ENCODE measurements at places on chromosomes 2 and 18. TPM values are rescaled to one million over a fixed set of nuclear protein-coding genes. Genes with fewer than 3 reads are reported as not detected.
A peak's percentile ranks its signal among the peaks of the same experiment; 100 is the strongest.

Gene TUBA4B
- not detected for total RNA-seq

GRCh38 chr2:190060019-190060418 lies 2.5 kb downstream of the MSTN start:
- no peaks in the 10 kb centered on the region for H3K27me3 ChIP-seq
- H3K36me3 ChIP-seq: no peaks in the 10 kb centered on the region
- H3K4me3 ChIP-seq: no peak overlapping the region
- H3K4me1 ChIP-seq: no peaks in the 10 kb centered on the region
- no peak for DNase-seq

- no peak for DNase-seq
- H3K36me3 ChIP-seq: no peaks in the 10 kb centered on the region
- H3K4me3 ChIP-seq: no peak overlapping the region
Measured at GRCh38 chr2:68225119-68225632, 27.2 kb downstream of the PPP3R1 start.

Gene DSG1
- total RNA-seq: not detected

DNA sequence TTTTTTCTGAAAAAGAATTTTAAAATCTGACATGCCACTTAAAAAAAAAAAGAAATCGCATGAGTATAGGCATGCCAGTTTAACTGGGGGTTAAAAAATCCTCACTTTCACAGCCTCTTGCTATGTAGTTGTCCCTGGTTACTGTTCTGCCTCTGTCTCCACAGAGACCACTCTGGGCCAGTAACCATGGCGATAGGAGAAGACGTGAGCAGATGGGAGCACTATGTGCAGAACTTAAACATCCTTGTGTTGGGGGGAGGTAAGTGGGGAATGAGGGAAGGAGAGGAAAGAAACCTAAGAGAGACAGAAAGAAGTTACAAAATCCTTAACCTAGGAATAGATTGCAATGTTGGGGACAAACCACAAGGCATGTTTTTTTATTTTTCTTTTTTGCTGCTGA lies 75.9 kb upstream of the CYRIA start:
- H3K4me3 ChIP-seq: no peak overlapping the region
- no peaks in the 10 kb centered on the region for H3K4me1 ChIP-seq
- no peaks in the 10 kb centered on the region for H3K36me3 ChIP-seq
- H3K27ac ChIP-seq: no peak overlapping the region
- no peak for DNase-seq

DNA sequence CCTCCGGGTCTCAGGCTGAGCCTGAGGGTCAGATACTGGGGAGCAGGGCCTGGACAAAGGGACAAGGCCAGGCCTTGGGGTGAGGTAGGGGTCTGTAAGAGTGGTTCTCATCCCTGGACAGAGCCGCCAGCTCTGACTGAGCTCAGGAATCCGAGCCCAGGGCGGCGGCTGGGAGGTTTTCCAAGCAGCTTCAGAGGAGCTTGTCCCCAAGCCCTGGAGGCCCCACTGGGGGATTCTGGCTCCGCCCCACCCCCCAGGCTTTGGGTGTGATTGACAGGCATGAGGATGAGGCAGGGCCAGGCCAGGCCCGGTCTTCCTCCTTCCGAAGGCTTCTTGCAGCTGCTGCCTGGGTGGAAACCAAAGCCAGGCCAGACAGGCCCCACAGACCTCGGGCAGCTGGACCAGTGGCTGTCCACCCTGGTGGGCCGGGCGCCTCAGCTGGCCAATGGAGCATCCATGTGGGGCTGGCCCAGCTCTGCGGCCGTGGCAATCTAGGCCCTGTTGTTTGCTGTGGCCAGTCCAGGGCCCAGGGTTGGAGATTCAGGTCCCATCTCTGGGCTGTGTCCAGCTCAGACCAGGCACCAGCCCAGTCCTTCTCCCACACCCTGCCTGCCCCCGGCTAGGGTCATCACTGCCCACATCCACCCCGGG lies 23.1 kb upstream of the GPC1 start:
- H3K27ac ChIP-seq: no peak overlapping the region
- no peaks in the 10 kb centered on the region for H3K4me1 ChIP-seq
- H3K27me3 ChIP-seq: no peaks in the 10 kb centered on the region
- H3K36me3 ChIP-seq: no peaks in the 10 kb centered on the region
- no peak overlapping the region for H3K4me3 ChIP-seq
- no peak for DNase-seq

DNA sequence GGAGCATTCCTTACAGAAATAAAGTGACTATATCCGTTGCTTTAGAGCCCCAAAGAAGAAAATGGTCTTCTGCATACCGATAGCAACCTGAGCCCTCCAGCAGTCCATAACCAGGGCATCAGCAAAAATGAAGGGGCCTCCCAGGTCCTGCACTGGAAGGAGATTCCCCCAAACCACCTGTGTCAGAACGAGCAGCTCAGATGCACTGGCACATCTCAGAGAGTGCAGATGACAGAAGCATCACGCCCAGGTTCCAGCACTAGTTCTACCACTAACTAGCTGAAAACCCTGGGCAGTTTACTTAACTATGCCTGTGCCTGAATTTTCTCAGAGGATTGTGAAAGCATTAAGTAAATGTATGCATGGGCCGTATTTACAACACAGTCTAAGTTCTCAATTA lies 466.7 kb upstream of the MYT1L start:
- no peaks in the 10 kb centered on the region for H3K4me1 ChIP-seq
- H3K27ac ChIP-seq: no peak overlapping the region
- H3K4me3 ChIP-seq: no peak overlapping the region
- no peaks in the 10 kb centered on the region for H3K36me3 ChIP-seq

GRCh38 chr2:240584486-240585031 lies 2.0 kb upstream of the CAPN10 start:
- no peak overlapping the region for H3K27ac ChIP-seq
- no peaks in the 10 kb centered on the region for H3K27me3 ChIP-seq
- H3K4me3 ChIP-seq: no peak overlapping the region
- H3K4me1 ChIP-seq: peaks cover 28% of the 10 kb centered on the region

- H3K4me1 ChIP-seq: no peaks in the 10 kb centered on the region
- H3K27ac ChIP-seq: no peak overlapping the region
- no peak overlapping the region for H3K4me3 ChIP-seq
- DNase-seq: no peak
- no peaks in the 10 kb centered on the region for H3K27me3 ChIP-seq
Measured at GRCh38 chr18:8982416-8983183, 119.9 kb upstream of the NDUFV2 start.

DNA sequence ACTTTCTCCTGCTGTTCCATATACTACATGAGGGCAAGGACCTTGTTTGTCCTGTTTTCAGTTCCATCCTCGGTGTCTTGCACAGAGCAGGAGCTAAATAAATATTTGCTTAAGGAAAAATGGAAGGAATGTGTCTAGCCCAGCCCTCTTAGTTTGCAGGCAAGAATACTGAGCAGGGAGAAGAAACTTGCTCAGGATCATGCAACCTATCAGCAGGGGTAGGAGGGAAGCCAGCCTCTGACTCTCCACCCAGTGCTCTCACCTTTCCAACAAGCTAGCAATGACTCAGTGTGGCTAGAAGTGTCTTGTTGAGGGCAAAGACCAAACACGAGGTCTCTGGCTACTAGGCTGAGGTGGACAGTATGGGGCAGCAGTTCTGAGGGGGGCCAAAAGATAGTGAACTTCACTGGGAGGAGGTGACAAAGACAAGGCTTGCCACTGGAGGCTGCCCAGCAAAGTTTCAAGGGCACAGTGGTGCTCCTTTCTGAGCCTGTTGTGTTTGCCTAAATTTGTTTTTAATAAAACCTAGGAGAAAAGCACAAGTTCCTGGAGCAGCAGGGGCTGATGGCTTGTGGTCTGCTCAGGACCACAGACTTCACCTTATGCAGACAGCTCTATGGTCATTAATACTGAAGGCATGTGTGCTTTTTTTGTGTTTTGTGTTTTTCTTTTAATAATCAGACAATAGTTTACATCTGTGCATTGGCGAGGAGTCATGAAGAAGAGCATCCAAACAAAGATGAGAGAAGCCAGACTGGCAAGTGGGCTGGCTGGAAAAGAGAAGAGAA lies 49.1 kb upstream of the CTAGE1 start:
- H3K27me3 ChIP-seq: no peaks in the 10 kb centered on the region
- no peaks in the 10 kb centered on the region for H3K36me3 ChIP-seq
- no peak overlapping the region for H3K4me3 ChIP-seq

Gene CAPN14
- total RNA-seq: not detected

GRCh38 chr2:180823546-180824141 lies 156.8 kb upstream of the UBE2E3 start:
- DNase-seq: no peak
- no peak overlapping the region for H3K27ac ChIP-seq
- no peaks in the 10 kb centered on the region for H3K4me1 ChIP-seq
- H3K36me3 ChIP-seq: no peaks in the 10 kb centered on the region
- H3K27me3 ChIP-seq: no peaks in the 10 kb centered on the region

GRCh38 chr2:209495855-209496585 lies 72.2 kb downstream of the MAP2 start:
- no peaks in the 10 kb centered on the region for H3K27me3 ChIP-seq
- peak; percentile 80 for DNase-seq
- H3K27ac ChIP-seq: peak overlapping the region; percentile 89

GRCh38 chr18:35311496-35311895 lies 21.5 kb upstream of the ZSCAN30 start:
- no peaks in the 10 kb centered on the region for H3K27me3 ChIP-seq
- DNase-seq: no peak
- peaks cover 12% of the 10 kb centered on the region for H3K36me3 ChIP-seq
- no peak overlapping the region for H3K27ac ChIP-seq
- H3K4me3 ChIP-seq: no peak overlapping the region
- H3K4me1 ChIP-seq: no peaks in the 10 kb centered on the region

DNA sequence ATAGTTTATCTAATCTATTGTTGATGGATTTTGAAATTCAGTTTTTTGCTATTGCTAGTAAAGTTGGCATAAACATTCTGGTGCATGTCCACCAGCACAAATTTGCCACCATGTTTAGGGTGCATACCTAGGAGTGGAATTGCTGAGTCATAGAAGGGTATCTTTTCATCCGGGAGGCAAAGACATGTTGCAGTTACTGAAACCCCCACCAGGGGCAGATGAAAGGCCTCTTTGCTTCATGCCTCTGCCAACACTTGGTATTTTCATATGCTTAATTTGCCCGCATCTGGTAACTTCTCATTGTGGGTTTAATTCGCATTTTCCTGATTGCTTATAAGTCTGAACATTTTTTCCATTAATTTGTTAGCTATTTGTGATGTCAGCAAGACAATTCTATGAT lies 8.2 kb downstream of the DCC start:
- no peak overlapping the region for H3K4me3 ChIP-seq
- H3K36me3 ChIP-seq: no peaks in the 10 kb centered on the region
- no peaks in the 10 kb centered on the region for H3K27me3 ChIP-seq
- no peak overlapping the region for H3K27ac ChIP-seq
- DNase-seq: no peak

GRCh38 chr2:30293303-30293921 lies 62.1 kb downstream of the LBH start:
- no peak overlapping the region for H3K4me3 ChIP-seq
- H3K4me1 ChIP-seq: no peaks in the 10 kb centered on the region
- DNase-seq: no peak
- H3K27me3 ChIP-seq: no peaks in the 10 kb centered on the region
- peak overlapping the region; percentile 16 for H3K27ac ChIP-seq

- H3K36me3 ChIP-seq: peaks cover 60% of the 10 kb centered on the region
- H3K27ac ChIP-seq: no peak overlapping the region
- DNase-seq: no peak
- no peaks in the 10 kb centered on the region for H3K4me1 ChIP-seq
Measured at GRCh38 chr2:216478151-216478550, 20.5 kb upstream of the RPL37A start.

Gene GBX2
- total RNA-seq: not detected

Gene KCNS3
- 6.7 TPM for total RNA-seq

Gene CRYBA2
- total RNA-seq: not detected

DNA sequence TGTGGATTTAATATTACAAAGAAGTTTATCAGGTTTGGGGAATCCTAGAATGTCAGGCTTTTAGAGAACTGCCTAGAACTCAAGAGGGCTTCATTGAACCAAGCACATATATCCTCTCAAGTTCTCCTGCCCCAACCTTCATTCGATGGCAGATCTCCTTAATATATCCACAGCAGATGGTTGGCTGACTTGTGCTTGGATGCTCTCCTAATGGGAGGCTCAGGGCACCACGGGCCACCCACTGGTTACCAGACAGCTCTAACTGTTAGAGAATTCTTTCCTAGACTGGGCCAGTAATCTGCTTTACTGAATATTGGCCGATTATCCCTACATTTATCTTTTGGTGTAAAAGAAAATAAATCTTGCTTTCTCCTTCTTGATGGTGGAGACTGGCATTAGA lies 87.2 kb upstream of the ATP8B1 start:
- H3K27ac ChIP-seq: no peak overlapping the region
- H3K36me3 ChIP-seq: no peaks in the 10 kb centered on the region
- no peaks in the 10 kb centered on the region for H3K4me1 ChIP-seq
- no peaks in the 10 kb centered on the region for H3K27me3 ChIP-seq
- H3K4me3 ChIP-seq: no peak overlapping the region

GRCh38 chr2:2016651-2017311 lies 272.5 kb upstream of the PXDN start:
- H3K27ac ChIP-seq: no peak overlapping the region
- no peak for DNase-seq
- no peak overlapping the region for H3K4me3 ChIP-seq
- no peaks in the 10 kb centered on the region for H3K27me3 ChIP-seq

Gene GPAT2
- 9.4 TPM for total RNA-seq

- H3K4me3 ChIP-seq: no peak overlapping the region
- no peak overlapping the region for H3K27ac ChIP-seq
- H3K4me1 ChIP-seq: peaks cover 3% of the 10 kb centered on the region
- H3K27me3 ChIP-seq: no peaks in the 10 kb centered on the region
- no peaks in the 10 kb centered on the region for H3K36me3 ChIP-seq
- DNase-seq: no peak
Measured at GRCh38 chr2:105039559-105039958, 1.7 kb downstream of the MRPS9 start.

Gene PSMD14
- total RNA-seq: 238 TPM
